Activated CD8-positive, alpha-beta T cell treated with anti-CD3 and anti-CD28 coated beads, Interleukin-2, amount 10 ng/mL, durations not matched to agents 7 days and 5 days (primary cell): ENCODE measurements at places on chromosomes 3 and 15.

DNA sequence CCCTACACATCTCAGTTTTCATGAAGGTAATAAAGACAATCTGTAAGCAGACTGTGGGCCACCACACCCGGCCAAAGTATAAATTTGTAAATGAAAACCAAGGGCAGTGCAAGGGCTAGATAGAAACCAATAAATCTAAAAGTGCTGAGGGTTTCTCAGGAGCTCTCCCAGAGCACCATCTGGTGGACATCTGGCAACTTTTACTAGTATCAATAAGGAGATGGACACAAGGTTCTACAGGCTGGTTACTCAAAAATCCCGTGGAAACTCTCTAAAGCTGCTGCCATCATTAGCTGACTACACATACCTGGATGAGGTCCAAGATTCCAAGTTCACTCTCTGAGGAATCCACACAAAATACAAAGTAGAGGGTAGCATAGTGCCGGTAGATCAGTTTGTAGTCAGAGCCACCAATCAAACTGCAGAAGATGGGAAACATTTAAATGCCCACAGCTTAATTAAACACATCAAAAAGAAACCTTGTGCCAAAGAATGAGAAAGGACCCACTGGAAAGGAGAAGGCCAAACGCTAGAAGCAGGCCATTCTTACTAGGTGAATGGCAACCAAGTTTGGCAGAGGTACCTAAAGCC lies 5.5 kb downstream of the AP3S2 start:
- DNase-seq: no peak
- no peaks in the 10 kb centered on the region for H3K27me3 ChIP-seq
- peaks cover 23% of the 10 kb centered on the region for H3K36me3 ChIP-seq

GRCh38 chr15:60957111-60957510 lies 272.0 kb downstream of the RORA start:
- H3K36me3 ChIP-seq: no peaks in the 10 kb centered on the region
- no peaks in the 10 kb centered on the region for H3K4me1 ChIP-seq
- DNase-seq: no peak
- no peak overlapping the region for H3K4me3 ChIP-seq

- no peak overlapping the region for H3K4me3 ChIP-seq
- no peaks in the 10 kb centered on the region for H3K27me3 ChIP-seq
- H3K27ac ChIP-seq: no peak overlapping the region
- H3K36me3 ChIP-seq: no peaks in the 10 kb centered on the region
- no peaks in the 10 kb centered on the region for H3K4me1 ChIP-seq
- DNase-seq: no peak
Measured at GRCh38 chr3:153130312-153130977, 31.6 kb upstream of the RAP2B start.

DNA sequence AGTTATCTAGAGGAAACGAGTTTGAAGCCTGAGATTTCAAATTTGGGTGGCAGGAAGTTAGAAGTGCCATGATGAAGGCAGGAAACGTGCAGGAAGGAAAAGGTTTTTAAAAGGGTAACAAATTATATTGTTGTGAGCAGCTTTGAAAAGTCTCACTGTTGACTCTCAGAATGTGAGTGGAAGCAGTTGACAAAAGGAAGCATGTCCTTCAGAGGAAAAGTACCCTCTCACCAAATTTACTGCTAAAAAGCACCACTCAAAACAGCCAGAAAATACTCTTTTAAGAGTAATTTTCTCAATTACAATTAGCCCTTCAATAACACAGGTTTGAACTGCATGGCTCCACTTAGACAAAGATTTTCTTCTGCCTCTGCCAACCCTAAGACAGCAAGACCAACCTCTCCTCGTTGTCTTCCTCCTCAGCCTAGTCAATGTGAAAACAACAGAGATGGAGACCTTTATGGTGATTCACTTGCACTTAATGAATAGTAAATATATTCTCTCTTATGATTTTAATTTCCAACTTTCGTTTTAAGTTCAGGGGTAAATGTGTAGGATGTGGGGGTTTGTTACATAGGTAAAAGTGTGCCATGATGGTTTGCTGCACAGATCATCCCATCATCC lies 117.1 kb upstream of the LIPC start:
- peaks cover 9% of the 10 kb centered on the region for H3K36me3 ChIP-seq
- no peaks in the 10 kb centered on the region for H3K27me3 ChIP-seq
- H3K27ac ChIP-seq: peak overlapping the region; percentile 85
- H3K4me3 ChIP-seq: no peak overlapping the region
- peak; percentile 33 for DNase-seq

- H3K4me3 ChIP-seq: no peak overlapping the region
- H3K27me3 ChIP-seq: no peaks in the 10 kb centered on the region
- no peak overlapping the region for H3K27ac ChIP-seq
- no peaks in the 10 kb centered on the region for H3K36me3 ChIP-seq
- H3K4me1 ChIP-seq: no peaks in the 10 kb centered on the region
Measured at GRCh38 chr3:178217479-178217878, 318.8 kb upstream of the KCNMB2 start.

- no peak for DNase-seq
- H3K27ac ChIP-seq: no peak overlapping the region
- H3K4me1 ChIP-seq: no peaks in the 10 kb centered on the region
- peaks cover 16% of the 10 kb centered on the region for H3K27me3 ChIP-seq
- H3K36me3 ChIP-seq: no peaks in the 10 kb centered on the region
Measured at GRCh38 chr3:133238015-133238414, 161.8 kb upstream of the BFSP2 start.

DNA sequence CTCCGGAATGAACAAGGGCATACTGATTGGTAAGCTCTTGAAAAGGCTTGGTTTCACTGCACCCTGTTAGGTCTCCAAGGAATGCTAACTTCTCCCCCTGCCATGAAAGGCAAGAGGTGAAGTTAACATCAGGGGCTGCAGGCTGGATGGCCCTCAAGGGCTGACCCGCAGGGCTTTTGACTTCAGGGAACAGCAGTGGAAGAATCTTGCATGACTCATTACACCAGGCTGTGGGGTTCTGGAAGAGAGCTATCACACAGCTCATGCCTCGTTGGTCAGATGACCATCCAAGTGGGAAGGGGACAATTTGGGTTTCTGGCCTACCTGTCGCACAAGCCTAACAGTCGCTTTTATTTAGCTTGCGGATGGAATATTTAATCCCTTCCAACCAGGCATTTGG lies 23.6 kb upstream of the ATG7 start:
- no peak overlapping the region for H3K4me3 ChIP-seq
- no peaks in the 10 kb centered on the region for H3K27me3 ChIP-seq
- DNase-seq: no peak
- H3K27ac ChIP-seq: no peak overlapping the region
- H3K36me3 ChIP-seq: no peaks in the 10 kb centered on the region

GRCh38 chr3:27848826-27849225 lies 126.7 kb upstream of the EOMES start:
- no peaks in the 10 kb centered on the region for H3K27me3 ChIP-seq
- H3K4me1 ChIP-seq: peaks cover 8% of the 10 kb centered on the region
- no peak overlapping the region for H3K27ac ChIP-seq
- H3K36me3 ChIP-seq: peaks cover 8% of the 10 kb centered on the region
- H3K4me3 ChIP-seq: no peak overlapping the region
- DNase-seq: no peak
